ENCODE measurements at places on chromosomes 7 and 10.

- no peak for DNase-seq
Measured at GRCh38 chr10:89942217-89942616, 240.8 kb downstream of the KIF20B start.

DNA sequence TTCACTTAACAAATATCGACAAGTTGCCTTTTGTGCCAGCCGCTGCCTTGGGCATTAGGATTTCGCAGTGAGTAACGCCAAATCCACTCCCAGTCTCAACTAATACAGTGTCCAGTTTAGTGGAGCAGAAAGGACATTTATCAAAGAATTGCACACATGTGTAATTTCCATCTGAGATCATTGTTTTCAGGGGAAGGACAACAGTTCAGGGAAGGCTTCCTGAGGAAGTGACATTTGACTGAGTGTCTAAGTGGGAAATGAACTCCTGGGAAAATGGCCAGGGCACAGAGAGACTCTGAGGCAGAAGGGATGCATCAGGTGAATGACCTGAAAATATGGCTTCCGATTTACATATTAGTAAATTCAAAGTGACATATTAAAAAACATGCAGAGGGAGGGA, 89.4 kb downstream of the ITGA8 start:
- no peak for DNase-seq

- no peak for DNase-seq
Measured at GRCh38 chr10:75878586-75878985, 447.2 kb downstream of the LRMDA start.

GRCh38 chr10:110415809-110416208, 81.9 kb upstream of the DUSP5 start:
- no peak for DNase-seq

GRCh38 chr7:106767078-106767477, 98.0 kb upstream of the PIK3CG start:
- no peak for DNase-seq

DNA sequence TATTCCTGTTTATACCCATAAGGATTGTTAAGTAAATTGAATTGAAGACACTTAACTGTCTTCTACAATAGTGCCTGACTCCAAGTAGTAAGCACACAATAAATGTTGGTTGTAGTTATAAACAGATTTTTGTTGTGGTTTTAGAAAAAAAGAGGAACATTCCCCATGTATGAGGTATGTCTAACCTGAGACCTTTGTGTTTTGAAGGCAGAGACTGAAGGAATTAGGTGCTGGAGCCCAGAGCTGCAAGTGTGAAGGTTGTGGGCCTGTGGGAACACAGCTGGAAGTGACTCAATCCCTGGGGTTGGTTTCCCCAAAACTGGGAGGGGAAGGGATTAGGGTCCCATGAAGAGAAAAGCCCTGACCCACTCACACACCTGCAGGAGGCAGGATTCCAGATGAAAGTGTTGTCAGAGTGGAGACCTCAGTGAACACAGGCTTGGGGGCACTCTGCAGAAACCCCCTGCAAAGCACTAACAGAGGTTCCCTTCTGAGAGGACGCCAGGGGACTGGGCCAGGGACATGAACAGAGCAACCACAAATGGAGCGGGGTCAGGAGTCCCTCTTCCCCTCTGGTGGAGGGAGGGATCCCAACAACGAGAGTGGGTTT, 265.1 kb upstream of the KLF14 start:
- DNase-seq, result no peak

DNA sequence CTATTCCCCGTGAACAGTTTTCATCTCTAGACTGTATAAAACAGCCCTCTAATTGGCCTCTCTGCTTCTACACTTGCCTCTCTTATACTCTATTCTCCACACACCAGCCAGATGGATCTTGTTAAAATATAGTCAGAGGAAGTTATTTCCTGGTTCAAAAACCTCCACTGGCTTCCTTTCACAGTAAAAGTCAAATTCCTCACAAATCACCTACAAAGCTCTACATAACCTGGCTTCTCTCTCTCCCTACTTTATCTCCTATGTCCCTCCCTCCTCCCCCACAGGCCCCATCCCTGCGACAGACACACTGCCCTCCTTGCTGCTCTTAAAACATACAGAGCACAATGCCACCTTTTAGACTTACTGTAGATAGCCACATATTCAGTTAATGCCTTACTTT, 60.1 kb downstream of the TPK1 start:
- no peak for DNase-seq

GRCh38 chr10:89342206-89342958, 14.6 kb downstream of the IFIT3 start:
- no peak for DNase-seq

DNA sequence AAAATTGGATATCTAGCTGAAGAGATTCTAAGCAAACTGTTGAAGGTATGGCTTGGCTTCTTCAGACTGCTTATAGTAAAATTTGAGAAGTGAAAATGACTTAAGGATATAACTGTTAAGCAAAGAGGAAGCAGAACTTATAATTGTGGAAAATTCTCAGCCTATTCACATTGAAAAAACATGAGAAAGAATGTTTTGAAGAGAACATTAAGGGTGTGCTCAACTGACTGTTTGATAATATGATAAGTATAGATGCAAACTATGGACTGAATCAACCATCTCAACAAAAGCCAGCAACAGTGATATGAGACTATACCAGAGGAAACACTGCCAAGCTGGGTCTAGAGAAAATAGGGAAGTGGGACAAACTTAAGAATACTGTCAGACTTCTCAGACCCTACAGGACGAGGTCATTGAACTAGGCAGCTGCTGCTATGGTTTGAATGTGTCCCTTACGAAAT, 133.1 kb upstream of the PPP1R3A start:
- DNase-seq, result no peak

- no peak for DNase-seq
Measured at GRCh38 chr10:45473126-45473525, 99.1 kb downstream of the ALOX5 start.

- DNase-seq, result no peak
Measured at GRCh38 chr10:107767185-107767584, 602.7 kb upstream of the SORCS1 start.

DNA sequence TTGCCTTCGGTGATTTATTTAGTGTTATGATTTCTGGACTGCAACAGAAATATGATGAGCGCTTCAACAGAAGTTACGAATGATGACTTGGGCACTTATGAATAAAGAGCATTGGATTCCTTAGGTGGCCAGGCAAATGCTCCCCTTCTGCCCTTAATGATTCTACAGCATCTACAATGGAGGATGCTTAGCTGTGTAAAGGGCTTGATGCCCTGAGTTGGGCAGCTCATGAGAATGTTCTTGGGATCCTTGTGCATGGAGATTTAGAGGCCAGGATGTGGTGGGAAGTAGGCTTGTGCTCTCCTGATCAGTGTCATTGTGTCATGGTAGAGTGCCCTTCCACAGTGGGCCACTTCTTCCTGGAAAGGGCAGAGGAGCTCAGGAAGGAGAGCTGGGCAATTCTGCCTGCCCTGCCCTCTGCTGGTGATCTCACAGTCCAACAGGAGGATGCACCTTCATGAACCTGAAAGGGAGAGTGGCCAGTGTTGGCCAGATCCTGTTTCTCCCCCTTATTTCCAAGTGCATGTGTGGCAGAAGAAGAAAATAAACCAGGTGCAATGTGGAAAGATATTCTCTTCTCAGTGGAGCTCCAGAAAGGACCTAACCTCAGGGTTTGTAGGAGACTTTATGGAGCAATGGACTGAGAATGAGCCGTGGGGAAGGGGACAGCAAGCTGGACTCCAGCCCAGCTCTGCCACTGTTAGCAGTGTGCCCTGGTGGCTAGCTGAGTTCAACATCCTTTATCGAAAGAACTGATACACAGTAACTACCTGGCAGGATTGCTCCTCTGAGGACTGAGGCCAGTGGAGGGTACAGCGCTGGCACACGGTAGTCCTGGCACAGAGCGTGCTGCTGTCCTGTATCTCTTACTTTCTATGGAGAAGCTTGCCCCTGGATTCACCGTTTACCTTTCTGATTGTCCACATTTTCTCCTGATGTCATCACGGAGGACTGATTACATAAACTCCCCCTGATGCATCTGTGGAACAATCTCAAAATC, 182.9 kb downstream of the BMPER start:
- DNase-seq, result peak; percentile 73

DNA sequence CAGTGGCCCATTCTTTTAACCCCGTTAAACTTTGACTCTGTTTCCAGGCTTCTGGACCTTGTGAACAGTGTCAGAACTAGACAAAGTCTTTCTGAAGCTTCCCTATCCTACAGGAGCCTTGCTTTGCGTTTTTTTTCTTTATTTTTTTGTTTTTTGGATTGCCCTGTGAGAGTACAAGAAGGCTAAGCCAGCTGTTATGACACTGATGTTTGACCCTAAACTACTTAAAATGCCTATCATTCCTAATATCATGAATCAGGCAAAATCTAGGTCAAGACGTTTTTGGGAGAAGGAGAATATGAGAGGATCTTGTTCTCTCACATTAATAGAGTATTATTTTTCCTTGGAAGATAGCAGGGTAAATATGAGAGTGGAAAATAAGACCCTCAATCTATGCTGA, 79.8 kb downstream of the EPDR1 start:
- no peak for DNase-seq

GRCh38 chr10:31099094-31099493, 67.4 kb upstream of the ZNF438 start:
- DNase-seq, result no peak

- DNase-seq, result no peak
Measured at GRCh38 chr7:1322240-1323110, 89.8 kb downstream of the UNCX start.

- no peak for DNase-seq
Measured at GRCh38 chr7:7018290-7018689, 164.1 kb upstream of the C1GALT1 start.

- no peak for DNase-seq
Measured at GRCh38 chr7:6384327-6384726, 63.4 kb downstream of the DAGLB start.

DNA sequence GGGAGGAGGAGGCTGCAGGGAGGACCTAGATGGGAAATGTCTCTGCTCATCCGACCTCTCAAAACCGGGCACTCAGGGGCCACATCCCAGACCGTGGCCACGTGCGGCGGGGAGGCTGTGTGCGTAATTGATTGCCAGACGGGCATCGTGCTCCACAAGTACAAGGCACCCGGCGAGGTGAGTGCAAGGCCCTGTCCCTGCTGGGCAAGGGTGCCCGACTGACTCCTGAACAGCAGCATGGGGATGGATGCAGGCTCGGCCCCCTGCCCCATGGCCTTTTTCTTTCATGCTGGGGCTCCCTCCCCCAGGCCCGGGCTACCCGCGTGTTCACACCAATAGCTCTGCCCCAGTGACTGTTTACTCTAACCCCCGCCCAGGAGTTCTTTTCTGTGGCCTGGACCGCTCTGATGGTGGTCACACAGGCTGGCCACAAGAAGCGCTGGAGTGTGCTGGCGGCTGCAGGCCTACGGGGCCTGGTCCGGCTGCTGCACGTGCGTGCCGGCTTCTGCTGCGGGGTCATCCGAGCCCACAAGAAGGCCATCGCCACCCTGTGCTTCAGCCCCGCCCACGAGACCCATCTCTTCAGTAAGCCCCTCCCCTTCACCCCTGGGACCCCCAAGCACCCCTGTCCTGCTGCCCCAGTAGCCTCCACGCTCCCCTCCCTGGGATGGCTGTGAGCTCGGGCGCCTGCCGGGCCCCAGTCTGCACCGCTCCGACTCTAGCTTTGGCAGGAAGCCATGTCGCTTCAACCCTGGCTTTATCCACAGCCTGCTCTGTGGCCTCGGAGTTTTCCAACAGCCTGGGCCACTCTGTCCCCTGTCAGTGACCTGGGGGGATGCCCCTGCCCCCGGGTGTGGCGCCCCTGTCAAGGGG, 3.9 kb downstream of the LRWD1 start:
- DNase-seq, result no peak

DNA sequence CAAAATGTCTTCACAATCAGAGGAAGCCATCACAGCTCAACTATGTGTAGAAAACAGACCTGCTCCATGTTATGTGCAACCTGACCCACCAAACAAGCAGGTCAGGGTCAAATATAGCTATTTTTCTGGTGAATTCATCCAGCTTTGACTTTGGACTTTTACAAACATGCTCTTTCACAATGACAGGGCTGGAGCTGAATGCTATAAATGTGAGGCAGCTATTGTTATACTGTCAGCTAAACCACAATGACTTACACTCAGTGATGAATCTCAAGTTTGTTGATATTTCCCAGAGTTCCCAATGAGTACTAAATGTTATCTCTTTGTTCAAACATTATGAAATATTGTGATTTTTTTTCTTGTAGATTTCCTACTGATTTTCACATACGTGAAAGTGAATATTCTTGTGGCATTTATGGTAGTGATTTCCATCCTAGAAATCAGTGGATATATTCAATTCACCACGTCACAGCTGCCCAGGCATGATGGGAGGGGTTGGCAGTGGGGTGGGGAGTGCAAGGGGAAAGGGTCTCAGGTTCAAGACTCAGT, 2.5 kb upstream of the ITIH2 start:
- no peak for DNase-seq

GRCh38 chr10:29804025-29804852, 169.5 kb upstream of the SVIL start:
- DNase-seq, result no peak

GRCh38 chr10:89783406-89783805, 82.0 kb downstream of the KIF20B start:
- no peak for DNase-seq
